MG63 (cell line): ENCODE measurements at places on chromosomes 4 and X. TPM values are rescaled to one million over a fixed set of nuclear protein-coding genes. Genes with fewer than 3 reads are reported as not detected.

UGT2B15 gene
- not detected in 2 replicates for total RNA-seq

ASB11 gene
- total RNA-seq = not detected in 2 replicates

PHF8 gene
- total RNA-seq = 4.0 and 6.7 TPM in 2 replicates

ETDA gene
- total RNA-seq = not detected in 2 replicates

LONRF3 gene
- not detected in 2 replicates for total RNA-seq

RAB41 gene
- total RNA-seq = not detected in 2 replicates

INTS6L gene
- 1.4 and 2.3 TPM in 2 replicates for total RNA-seq

SSX3 gene
- total RNA-seq = not detected in 2 replicates
